ENCODE measurements at places on chromosomes 7 and 10.

DNA sequence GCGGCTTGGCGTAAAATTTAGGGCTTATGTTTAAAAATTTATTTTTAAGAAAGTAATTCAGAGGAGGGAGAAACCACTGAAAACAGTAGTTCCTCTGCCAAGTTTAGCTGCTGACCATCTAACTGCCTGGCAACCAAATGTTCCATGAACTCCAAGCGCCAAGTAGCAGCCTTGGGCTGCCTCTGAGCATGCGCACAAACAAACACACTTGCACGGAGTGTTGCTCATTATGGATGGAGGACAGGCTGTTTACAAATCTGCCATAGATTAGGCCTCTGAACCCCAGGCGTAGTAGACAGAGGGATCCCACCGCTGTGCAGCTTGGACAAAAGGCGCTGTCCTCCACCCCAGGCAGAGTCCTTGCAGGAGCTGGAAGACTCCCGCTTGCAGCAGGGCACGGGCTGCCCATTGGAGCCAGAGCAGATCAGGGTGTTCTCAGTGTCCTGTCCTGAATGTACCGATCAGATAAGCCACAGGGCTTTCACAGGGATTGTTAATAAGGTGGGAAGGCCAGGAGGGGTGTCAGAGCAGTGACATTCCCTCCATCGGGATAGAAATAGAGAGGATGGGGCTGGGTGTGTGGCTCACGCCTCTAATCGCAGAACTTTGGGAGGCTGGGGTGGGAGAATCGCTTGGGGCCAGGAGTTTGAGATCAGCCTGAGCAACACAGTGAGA lies 47.7 kb upstream of the LYZL1 start:
- no peak for DNase-seq

DNA sequence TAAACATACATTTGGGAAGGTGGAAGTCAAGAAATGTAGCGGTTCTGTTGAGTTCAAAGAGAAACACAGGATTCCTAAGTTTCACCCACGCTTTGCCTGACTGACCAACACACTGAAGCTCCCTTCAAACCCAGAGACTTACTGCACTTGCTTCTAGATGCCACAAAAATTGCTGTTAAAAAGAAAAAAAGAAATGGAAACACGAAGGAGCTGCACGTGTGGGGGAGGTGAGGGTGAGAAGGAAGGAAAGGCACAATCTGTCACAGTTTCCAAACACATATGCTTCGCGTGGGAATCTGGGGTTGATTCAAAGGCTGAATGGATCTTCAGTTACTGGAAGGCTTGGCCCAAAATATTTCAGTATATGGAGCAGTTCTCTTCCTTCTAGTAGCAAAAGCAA lies 495.6 kb downstream of the DNAJB6 start:
- no peak for DNase-seq

- no peak for DNase-seq
Observed at GRCh38 chr10:79230328-79230830, 116.9 kb upstream of the PPIF start.

- DNase-seq, result no peak
Observed at GRCh38 chr10:124238367-124238766, 145.0 kb upstream of the CHST15 start.

DNA sequence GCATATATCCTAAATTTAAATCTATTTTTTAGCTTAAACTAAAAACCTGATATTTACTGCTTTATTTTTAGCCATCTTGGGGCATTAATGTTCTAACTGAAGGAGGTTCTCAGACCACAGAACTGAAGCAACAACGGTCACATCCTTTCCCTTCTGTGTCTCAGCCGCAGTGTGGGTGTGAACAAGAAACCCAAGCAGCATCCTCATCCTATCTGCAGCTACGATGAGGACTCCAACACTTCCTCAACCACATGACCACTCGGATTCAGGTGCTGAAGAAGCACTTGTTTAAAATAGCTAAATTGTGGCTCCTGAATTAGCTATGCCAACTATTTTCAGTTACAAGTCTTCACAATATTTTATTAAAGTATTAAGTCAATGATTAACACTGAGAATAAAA lies 5.3 kb downstream of the ESYT2 start:
- DNase-seq, result no peak

GRCh38 chr10:70476249-70477035 lies 2.1 kb upstream of the PALD1 start:
- no peak for DNase-seq

GRCh38 chr7:153902862-153903261 lies 149.3 kb upstream of the DPP6 start:
- DNase-seq, result no peak

DNA sequence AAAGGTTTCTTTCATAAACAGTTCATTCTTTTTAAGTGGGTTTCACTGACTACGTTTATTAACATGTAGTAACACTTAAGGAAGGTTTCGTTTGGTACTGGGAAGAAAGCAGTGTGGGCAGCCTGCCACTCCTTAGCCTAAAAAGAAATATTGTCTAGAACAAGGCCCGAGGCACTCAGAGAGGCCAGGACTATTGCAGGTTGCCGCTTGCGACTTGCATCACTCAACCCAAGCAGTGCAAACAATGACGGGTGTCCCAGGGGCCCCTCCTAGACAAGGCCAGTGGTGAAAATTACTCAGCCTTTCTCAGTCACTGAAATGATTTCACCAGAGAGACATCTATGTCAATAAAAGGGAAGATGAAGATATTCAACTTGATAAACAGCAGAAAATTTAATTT lies 243.9 kb downstream of the SNX13 start:
- DNase-seq, result no peak

GRCh38 chr7:155190688-155191087 lies 107.0 kb upstream of the INSIG1 start:
- no peak for DNase-seq

- DNase-seq, result no peak
Observed at GRCh38 chr10:70584909-70585544, 17.5 kb downstream of the PRF1 start.

DNA sequence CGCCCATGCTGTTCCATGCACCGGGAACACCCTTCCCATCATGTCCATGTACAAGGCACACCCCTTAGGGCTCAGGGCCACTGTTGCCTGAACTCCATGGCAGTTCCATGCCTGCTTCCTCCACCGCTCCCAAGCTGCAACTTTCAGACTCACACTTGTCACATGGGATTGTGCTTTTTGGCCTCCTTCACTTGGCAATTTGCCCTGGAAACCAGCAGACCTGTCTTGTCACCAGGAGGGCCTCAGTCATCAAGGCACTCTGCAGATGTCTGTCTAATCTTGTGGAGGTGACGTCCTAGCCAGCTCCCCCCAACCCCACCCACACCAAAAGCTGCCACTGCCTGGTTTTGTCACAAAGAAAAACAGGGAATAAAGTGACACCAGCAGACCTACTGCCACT lies 47.5 kb downstream of the CARD11 start:
- no peak for DNase-seq

DNA sequence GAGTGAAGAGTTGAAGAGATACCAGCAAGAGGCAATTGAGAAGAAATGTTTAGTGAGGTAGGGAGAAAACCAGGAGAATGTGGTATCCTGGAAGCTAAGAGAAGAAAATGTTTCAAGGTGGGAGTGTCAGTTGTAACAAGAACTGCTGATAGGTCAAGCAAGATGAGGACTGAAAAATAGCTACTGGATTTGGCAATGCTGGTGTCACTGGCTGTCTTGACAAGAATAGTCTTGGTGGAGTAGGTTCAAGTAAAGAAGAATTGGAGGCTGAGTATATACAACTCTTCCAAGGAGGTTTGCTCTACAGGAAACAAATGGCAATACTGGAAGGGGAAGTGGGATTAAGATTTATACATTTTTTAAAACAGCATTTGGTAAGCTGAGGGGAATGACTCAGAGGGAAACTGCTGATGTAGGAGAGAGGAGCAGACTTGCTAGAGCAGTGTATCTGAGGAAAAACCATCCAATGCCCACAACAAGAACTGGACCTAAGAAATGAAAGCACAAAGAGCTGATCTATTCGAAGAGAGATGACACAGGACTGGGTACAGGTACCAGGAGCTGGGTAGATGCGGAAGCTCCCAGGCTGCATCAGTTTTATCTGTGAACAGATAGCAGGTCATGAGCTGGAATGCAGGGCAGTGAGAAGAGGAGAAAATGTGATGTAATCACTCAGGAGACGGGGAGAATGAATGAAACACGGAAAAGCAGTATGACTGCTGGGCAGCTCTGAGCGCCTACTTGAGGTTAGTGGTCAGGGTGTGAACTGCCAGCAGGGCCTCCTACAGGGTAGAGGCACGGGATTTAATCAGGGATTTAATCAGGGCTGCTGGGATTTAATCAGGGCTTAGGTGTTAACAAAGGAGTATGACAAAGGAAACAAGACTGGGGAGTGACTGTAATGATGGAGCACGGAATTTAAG lies 34.5 kb downstream of the FAM25A start:
- DNase-seq, result no peak

- no peak for DNase-seq
Observed at GRCh38 chr10:48309711-48310226, 3.3 kb downstream of the MAPK8 start.

DNA sequence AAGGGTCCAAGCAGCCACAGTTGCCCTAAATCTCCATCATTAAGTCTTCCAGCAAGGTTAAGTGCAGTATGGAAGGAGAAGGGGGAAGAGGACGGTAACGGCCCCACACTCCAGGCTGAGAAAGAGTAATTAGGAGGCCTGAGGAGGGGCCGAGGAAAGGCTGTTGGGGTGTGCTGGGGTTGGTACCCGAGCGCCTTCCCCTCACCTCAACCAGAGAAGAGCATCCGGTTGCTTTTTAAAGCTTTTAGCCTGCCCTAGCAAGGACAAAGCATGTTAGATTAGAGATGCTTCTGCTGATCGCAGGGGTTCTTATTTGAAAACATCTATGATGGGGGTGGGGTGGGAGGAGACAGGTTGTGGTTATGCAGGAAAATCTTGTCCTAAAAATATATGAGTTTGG lies 9.0 kb upstream of the ZSCAN21 start:
- DNase-seq, result no peak

GRCh38 chr10:46282842-46283574 lies 3.8 kb upstream of the ANTXRL start:
- DNase-seq, result no peak

- DNase-seq, result no peak
Observed at GRCh38 chr7:5711409-5711808, 70.1 kb downstream of the RNF216 start.

DNA sequence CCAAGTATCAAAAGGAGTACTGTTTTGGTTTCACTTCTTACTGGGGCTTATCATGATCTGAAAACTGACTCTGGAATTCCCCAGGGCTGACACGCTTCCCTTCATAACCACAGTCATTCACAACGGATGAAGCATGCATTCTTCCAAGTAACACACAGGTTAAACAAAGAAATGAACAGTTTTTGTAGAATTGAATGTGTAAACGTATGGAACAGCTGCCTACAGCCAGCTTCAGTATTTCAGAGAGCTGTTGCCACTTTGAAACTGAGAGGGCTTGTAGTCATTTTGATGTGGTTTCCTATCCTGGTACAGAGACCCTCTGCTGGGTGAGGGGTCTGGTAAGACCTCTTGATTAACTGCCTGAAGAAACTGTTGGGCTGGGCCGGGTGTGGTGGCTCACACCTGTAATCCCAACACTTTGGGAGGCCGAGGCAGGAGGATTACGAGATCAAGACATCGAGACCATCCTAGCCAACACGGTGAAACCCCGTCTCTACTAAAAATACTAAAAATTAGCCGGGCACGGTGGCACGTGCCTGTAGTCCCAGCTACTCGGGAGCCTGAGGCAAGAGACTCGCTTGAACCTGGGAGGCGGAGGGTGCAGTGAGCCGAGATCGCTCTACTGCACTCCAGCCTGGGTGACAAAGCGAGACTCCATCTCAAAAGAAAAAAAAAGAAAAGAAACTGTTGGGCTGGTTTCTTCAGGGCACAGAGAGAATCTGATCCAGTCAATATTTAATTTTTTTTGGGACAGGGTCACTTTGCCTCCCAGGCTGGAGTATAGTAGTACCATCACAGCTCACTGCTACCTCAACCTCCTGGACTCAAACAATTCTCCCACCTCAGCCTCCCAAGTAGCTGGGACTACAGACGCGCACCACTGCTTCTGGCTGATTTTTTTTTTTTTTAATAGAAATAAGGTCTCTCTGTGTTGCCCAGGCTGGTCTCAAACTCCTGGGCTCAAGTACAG lies 4.7 kb downstream of the NFE2L3 start:
- DNase-seq, result no peak

- DNase-seq, result no peak
Observed at GRCh38 chr7:55109404-55110167, 90.8 kb downstream of the EGFR start.

DNA sequence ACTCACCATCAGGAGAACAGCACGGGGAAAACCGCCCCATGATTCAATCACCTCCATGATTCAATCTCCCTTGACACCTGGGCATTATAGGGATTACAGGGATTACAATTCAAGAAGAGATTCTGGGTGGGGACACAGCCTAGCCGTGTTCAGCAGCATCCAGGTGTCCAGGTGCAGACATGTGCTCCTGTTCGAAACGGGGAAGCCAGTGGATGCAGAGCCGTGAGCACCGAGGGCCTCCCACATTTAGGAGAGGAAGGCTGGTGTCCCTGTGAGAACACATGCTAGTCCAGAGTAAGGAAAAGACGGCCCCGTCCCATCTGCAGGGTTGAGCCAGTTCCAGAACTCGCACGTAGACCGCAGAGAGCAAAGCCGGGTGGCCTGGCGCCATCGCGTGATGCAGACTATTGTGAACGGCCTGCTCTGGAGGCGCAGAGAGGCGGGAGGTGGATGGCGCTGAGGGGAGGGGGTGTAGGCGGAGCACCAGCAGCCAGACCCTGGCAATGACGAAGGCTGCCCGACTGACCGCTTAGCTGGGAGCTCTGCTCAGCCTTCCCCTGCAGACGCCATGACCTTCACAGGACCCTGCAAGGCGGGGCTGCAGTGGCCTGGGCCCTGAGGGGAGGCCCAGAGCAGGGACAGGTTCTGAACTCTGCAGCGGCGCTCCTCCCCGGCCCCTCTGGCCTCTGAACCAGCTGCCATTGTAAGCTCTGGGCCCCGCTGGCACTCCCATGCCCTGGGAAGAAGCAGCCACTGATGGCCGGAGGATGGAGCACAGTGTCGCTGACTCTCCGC lies 141.6 kb upstream of the TCERG1L start:
- no peak for DNase-seq

GRCh38 chr10:126538439-126539135 lies 131.9 kb downstream of the C10orf90 start:
- DNase-seq, result no peak

- DNase-seq, result no peak
Observed at GRCh38 chr7:99139036-99139435, 4.9 kb downstream of the SMURF1 start.

DNA sequence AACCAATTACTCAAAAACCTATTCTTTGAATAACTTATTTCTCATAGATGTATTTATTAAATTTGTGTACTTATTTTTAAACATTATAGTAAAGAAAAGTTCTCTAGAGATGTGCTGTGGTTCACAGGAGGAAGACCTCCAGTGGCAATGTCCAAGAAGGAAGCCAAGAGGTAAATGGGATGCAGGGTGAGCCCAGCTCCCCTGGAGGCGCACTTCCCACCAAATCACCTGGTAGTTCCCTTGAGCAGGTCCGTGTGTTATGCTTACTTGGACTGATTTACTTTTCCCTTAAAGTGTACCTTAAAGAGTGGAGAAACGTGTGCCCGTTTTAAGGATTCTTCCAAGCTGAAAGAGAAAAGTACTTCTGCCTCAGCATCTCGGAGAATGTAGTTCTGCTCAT lies 55.3 kb downstream of the PAXIP1 start:
- DNase-seq, result no peak

Data from NCI-H1930 (cell line).